ENCODE measurements at places on chromosomes 5 and 9. TPM values are rescaled to one million over a fixed set of nuclear protein-coding genes. Genes with fewer than 3 reads are reported as not detected.

DNA sequence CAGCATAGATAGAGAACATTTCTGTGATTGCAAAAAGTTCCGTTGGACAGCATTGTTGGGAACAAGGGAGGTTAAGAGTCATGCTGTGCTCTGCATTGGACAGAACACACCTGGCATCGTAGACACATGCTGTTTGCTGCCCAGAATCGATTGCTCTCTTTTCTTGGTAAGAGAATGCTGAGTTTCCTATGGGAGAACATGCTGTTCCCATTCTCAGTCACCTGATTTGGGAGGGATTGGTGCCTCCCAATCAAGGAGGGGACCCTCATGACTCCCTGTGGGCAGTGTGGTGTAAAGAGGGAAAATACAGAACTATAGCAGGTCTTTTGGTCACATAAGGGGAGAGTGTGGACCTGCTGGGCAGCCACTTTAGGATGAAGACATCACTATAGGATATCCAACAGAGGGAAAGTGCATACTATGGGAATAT lies 555.4 kb upstream of the CLINT1 start:
- H3K4me1 ChIP-seq: peaks cover 37% of the 10 kb centered on the region
- H3K4me3 ChIP-seq: no peak overlapping the region
- H3K27ac ChIP-seq: peak overlapping the region; percentile 54
- H3K36me3 ChIP-seq: no peaks in the 10 kb centered on the region
- DNase-seq: no peak

- no peaks in the 10 kb centered on the region for H3K27me3 ChIP-seq
- H3K36me3 ChIP-seq: peaks cover 79% of the 10 kb centered on the region
- peaks cover 19% of the 10 kb centered on the region for H3K4me1 ChIP-seq
- DNase-seq: peak; percentile 67
- H3K4me3 ChIP-seq: no peak overlapping the region
Measured at GRCh38 chr9:120394058-120394669, 185.8 kb downstream of the CDK5RAP2 start.

- DNase-seq: no peak
- H3K4me1 ChIP-seq: no peaks in the 10 kb centered on the region
- H3K27ac ChIP-seq: no peak overlapping the region
- no peak overlapping the region for H3K4me3 ChIP-seq
- no peaks in the 10 kb centered on the region for H3K27me3 ChIP-seq
Measured at GRCh38 chr5:103690676-103691075, 128.1 kb upstream of the NUDT12 start.

DNA sequence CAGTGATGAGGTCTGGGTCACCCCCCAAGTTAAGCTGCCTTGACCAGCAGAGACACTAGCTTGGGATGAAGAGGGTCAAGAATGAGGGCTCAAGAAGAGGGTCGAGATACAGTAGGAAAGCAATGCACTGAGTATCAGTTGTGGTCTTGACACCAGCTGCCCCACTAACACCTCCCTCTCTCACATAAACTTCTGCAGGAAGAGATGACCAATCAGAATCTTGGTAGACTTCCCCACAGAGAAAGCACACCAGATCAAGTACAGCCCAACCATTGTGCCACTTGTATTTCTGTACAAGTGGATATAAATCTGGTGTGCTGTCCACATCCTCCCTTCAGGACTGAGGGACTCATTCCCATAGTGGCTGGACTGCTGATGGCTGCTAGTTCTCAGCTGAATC lies 101.2 kb upstream of the ELL2 start:
- H3K27me3 ChIP-seq: no peaks in the 10 kb centered on the region
- H3K27ac ChIP-seq: no peak overlapping the region
- DNase-seq: no peak
- no peaks in the 10 kb centered on the region for H3K36me3 ChIP-seq
- H3K4me3 ChIP-seq: no peak overlapping the region

DNA sequence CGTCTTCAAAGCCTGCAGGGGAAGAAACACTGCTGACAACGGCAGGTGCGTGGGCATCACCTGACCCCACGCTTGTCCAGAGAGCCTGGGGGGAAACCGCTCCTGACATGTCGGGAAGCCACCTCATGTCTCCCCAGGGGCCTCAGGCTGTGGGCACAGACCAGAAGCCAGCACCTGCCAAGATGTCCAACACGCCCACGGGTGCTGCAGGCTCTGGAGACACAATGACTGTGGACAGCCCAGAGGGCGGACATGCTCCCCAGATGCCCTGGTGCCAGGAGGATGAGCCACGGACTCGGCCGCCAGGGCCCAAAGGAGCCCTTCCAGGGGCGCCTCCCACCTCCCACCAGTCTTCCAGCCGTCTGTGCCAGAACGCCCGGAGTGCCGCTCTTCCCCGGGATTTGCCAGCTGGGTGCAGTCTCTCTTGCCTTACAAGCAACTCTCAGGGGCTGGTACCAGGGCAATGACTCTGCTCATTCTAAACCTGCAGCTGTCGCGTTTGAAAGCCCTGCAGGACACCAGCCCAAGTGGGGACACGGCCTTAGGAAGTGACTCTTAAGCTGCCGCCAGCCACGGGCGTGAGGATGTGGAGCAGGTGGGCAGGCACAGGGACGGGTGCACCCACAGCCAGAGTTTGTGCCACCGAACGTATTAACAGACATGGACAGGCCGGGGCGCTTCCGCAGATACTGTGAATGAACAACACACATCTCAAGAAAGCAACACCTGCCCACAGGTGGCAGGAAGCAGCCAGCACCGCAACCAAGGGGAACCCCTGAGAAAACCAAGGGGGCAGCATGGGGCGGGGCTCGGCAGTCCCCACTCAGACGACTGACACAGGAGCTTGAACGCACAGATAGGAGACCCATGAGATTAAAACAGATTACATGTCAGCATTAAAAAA lies 6.8 kb upstream of the LHX3 start:
- no peaks in the 10 kb centered on the region for H3K4me1 ChIP-seq
- no peak for DNase-seq
- H3K27me3 ChIP-seq: no peaks in the 10 kb centered on the region
- no peak overlapping the region for H3K4me3 ChIP-seq

GRCh38 chr9:73179589-73179988 lies 27.9 kb downstream of the ANXA1 start:
- no peak overlapping the region for H3K4me3 ChIP-seq
- no peak overlapping the region for H3K27ac ChIP-seq
- peaks cover 39% of the 10 kb centered on the region for H3K4me1 ChIP-seq
- H3K36me3 ChIP-seq: no peaks in the 10 kb centered on the region
- H3K27me3 ChIP-seq: no peaks in the 10 kb centered on the region

DNA sequence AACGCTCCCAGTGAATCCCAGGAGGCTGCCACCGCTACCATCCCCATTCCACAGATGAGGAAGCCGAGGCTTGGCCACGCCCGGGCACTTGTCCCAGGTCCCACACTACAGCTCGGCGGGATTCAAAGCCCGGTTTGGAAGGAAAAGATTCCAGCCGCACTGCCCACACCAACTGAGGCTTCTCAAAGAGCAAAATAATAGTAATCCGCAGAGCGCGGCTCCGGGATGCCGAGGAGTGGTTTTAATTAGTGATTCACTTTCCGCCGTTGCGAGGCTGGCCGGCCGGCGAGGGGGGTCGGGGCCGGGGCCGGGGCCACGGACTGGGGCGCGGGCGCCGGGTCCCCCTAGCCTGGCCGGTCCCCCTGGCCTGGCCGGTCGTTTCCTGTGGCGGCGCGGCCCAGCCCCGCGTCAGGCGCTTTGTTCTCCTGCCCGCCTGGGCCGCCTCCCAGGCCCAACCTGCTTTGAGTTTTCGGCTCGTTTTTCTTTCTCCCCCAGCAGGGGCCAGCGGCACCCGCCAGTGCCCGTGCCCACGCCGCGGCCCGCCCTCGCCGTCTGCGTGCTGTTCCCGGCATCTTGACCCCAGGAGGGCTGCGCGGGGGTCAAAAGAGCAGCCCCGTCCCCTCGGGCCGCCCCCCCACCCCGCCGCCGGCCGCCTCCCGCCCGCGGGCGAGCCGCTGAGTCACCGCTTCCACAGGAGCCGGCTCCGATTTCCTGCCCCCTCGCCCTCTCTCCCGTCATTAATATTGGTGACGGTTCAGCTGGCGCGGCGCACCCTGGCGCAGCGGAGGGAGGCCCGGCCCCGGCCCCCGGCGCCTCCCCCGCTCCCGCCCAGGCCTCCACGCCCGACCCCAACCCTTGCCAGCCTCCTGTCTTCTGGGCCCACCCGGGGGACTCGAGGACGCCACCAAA lies 31.2 kb downstream of the FGF18 start:
- peak; percentile 61 for DNase-seq
- H3K27me3 ChIP-seq: no peaks in the 10 kb centered on the region
- no peaks in the 10 kb centered on the region for H3K36me3 ChIP-seq
- H3K4me3 ChIP-seq: peak overlapping the region; percentile 46
- peaks cover 11% of the 10 kb centered on the region for H3K4me1 ChIP-seq

DNA sequence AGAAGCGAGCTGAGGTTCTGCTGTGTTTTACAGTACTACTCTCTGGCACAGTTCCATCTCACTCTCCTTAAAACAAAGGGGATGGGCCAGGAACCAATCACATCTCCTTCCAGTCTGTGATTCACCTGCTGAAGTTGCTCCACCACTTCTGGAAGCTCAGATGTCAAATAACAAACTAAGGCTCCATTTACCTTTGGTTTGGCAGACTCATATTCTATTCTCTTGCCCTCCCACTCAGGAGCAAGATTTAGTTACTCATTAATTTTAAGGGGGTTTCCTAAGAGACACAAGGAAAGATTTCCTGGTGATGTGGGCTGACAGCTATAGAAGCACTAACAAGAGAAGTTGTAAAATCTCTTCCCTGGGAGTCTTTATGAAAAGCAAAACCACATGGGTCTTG lies 37.8 kb upstream of the KIF2A start:
- no peaks in the 10 kb centered on the region for H3K4me1 ChIP-seq
- H3K27ac ChIP-seq: no peak overlapping the region
- H3K36me3 ChIP-seq: no peaks in the 10 kb centered on the region
- H3K27me3 ChIP-seq: no peaks in the 10 kb centered on the region

- no peak overlapping the region for H3K4me3 ChIP-seq
- H3K27me3 ChIP-seq: no peaks in the 10 kb centered on the region
- no peaks in the 10 kb centered on the region for H3K36me3 ChIP-seq
- H3K27ac ChIP-seq: no peak overlapping the region
- no peaks in the 10 kb centered on the region for H3K4me1 ChIP-seq
Measured at GRCh38 chr9:123941524-123942070, 11.7 kb upstream of the DENND1A start.

DNA sequence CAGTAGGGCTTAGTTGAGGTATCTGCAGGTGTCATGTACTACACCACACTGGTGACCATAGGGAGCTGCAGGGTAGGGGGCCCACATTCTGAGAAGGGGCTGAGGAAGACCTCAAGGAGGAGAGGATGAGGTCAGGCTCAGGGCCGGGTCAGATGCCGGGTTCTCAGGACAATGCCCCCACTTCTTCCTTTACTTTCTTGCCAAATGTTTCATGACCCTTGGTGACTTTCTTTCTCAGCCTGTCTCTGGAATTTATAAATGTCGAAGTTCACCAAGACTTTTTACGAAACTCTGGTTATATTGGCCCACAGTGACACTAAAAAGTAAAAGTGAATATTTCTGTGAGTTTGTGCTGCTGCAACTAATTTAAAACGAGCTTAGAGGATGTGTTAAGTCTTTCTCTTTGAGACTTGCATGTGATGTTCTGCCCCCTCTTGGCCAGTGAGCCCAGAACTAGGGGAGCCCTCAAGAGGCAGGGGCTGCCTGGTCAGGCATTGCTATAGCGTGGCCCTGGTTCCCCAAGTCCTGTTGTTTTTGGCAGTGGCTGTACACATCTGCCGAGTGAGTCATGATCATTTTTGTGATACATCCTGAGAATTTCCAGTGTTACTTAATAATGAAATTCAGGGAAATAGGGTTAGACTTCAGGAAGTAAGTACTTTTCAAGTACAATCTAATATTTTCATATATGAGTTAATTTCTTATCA lies 11.2 kb downstream of the ACO1 start:
- H3K27ac ChIP-seq: no peak overlapping the region
- H3K36me3 ChIP-seq: no peaks in the 10 kb centered on the region
- DNase-seq: peak; percentile 26
- no peaks in the 10 kb centered on the region for H3K27me3 ChIP-seq

- H3K4me1 ChIP-seq: no peaks in the 10 kb centered on the region
- no peak for DNase-seq
- H3K36me3 ChIP-seq: no peaks in the 10 kb centered on the region
- no peak overlapping the region for H3K4me3 ChIP-seq
- no peaks in the 10 kb centered on the region for H3K27me3 ChIP-seq
- H3K27ac ChIP-seq: no peak overlapping the region
Measured at GRCh38 chr9:81424431-81424830, 264.9 kb downstream of the TLE1 start.

GRCh38 chr9:35599763-35600604 lies 5.1 kb upstream of the TESK1 start:
- no peak overlapping the region for H3K4me3 ChIP-seq
- no peak overlapping the region for H3K27ac ChIP-seq
- no peaks in the 10 kb centered on the region for H3K27me3 ChIP-seq

GRCh38 chr5:59025734-59026133 lies 442.9 kb downstream of the RAB3C start:
- no peaks in the 10 kb centered on the region for H3K27me3 ChIP-seq
- peaks cover 8% of the 10 kb centered on the region for H3K4me1 ChIP-seq
- no peaks in the 10 kb centered on the region for H3K36me3 ChIP-seq
- H3K4me3 ChIP-seq: no peak overlapping the region
- H3K27ac ChIP-seq: no peak overlapping the region

- H3K27ac ChIP-seq: no peak overlapping the region
- H3K27me3 ChIP-seq: peaks cover 4% of the 10 kb centered on the region
- no peaks in the 10 kb centered on the region for H3K36me3 ChIP-seq
- H3K4me3 ChIP-seq: no peak overlapping the region
- peak; percentile 57 for DNase-seq
Measured at GRCh38 chr9:136631038-136632000, 31.4 kb upstream of the EGFL7 start.

DNA sequence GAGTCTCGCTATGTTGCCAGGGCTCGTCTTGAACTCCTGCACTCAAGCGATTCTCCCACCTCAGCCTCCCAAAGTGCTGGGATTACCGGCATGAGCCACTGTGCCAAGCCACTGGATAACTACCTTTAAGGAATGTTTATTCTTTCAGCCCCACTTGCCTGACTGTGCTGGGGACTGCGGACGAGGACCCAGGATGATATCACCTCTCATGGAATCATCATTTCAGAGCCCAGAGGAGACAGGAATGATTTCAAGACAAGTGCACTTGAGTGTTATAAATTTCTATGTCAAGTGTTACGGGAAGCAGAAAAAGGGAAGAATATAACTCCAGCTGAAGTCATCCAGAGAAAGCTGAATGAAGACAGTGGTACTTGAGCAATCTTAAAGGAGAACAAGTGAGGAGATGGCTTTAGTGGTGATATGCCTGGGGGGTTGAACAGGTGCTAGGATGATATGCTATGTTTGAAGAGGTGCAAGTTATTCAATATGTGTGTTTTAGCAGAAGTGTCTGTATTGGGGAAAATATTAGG lies 109.3 kb downstream of the DCP2 start:
- no peak overlapping the region for H3K4me3 ChIP-seq
- peaks cover 17% of the 10 kb centered on the region for H3K36me3 ChIP-seq
- no peaks in the 10 kb centered on the region for H3K27me3 ChIP-seq
- DNase-seq: no peak
- peaks cover 19% of the 10 kb centered on the region for H3K4me1 ChIP-seq

GRCh38 chr5:146851133-146851532 lies 27.4 kb downstream of the PPP2R2B start:
- no peak overlapping the region for H3K27ac ChIP-seq
- H3K4me1 ChIP-seq: no peaks in the 10 kb centered on the region
- H3K4me3 ChIP-seq: no peak overlapping the region
- no peaks in the 10 kb centered on the region for H3K36me3 ChIP-seq

- no peaks in the 10 kb centered on the region for H3K36me3 ChIP-seq
- no peaks in the 10 kb centered on the region for H3K4me1 ChIP-seq
- no peaks in the 10 kb centered on the region for H3K27me3 ChIP-seq
- DNase-seq: no peak
Measured at GRCh38 chr5:137374110-137374714, 124.9 kb downstream of the SPOCK1 start.

NFIB gene
- 7.6 TPM for total RNA-seq

IRGM gene
- total RNA-seq: not detected

CSNK1G3 gene
- 75.1 TPM for total RNA-seq

PCDHGA11 gene
- 0.22 TPM for total RNA-seq

KLF4 gene
- 1.00 TPM for total RNA-seq

PPP3R2 gene
- total RNA-seq: not detected

TMEM245 gene
- 26.6 TPM for total RNA-seq

ZNF189 gene
- 13.3 TPM for total RNA-seq

SLC34A1 gene
- not detected for total RNA-seq
